ENCODE measurements at places on chromosomes 6 and 20. TPM values are rescaled to one million over a fixed set of nuclear protein-coding genes. Genes with fewer than 3 reads are reported as not detected.

Gene KCNQ2
- polyA plus RNA-seq = not detected

Gene FERMT1
- not detected for polyA plus RNA-seq

Gene TREM2
- polyA plus RNA-seq = 0.33 TPM

Gene MAPK13
- 31.5 TPM for polyA plus RNA-seq

Gene GJA10
- polyA plus RNA-seq = not detected

GRCh38 chr6:55870181-55870813, 5.1 kb downstream of the BMP5 start:
- no peak overlapping the region for H3K27ac ChIP-seq
- no peak for DNase-seq
- no peaks in the 10 kb centered on the region for H3K27me3 ChIP-seq
- no peaks in the 10 kb centered on the region for H3K36me3 ChIP-seq
- no peaks in the 10 kb centered on the region for H3K4me1 ChIP-seq

DNA sequence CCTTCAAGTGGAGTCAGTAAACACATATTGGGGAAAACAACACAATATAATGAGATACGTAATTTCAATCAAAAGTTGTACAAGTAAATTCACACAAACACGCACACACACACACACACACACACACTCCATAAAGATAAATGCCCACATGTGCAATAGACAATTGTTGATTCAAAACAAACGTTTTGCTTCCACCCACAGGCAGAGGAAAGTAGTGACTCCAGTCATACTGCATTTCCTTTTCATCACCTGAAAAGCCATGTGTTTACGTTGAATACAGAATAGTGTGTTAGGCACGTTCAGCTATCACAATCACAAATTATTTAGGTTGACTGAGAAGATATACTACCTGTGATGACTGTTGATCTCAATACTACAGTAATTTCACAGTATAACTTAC, 443.8 kb upstream of the MANEA start:
- H3K27ac ChIP-seq = no peak overlapping the region
- H3K36me3 ChIP-seq = no peaks in the 10 kb centered on the region
- H3K4me1 ChIP-seq = no peaks in the 10 kb centered on the region
- no peak for DNase-seq
- no peaks in the 10 kb centered on the region for H3K27me3 ChIP-seq

DNA sequence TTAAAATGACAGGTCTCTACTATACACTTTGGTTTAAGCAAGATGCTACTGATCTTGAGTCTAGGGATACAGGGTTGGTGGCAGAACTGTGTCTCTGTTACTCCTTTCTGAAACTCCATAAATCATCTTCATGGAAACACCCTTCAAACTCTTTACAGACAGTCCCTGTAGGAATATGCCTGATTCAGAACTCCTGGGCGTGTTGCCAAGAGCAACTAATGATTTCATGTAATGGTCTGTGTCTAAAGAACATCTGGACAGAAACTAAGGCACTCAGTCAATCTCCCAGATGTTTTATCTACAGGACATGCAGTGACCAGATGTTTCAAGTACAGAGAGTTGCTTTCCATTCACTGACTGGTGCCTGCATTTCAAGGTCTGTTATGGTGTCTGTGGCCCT, 464.4 kb upstream of the CHD6 start:
- no peak overlapping the region for H3K27ac ChIP-seq
- H3K4me1 ChIP-seq = no peaks in the 10 kb centered on the region
- DNase-seq = no peak
- H3K27me3 ChIP-seq = no peaks in the 10 kb centered on the region
- H3K4me3 ChIP-seq = no peak overlapping the region
- no peaks in the 10 kb centered on the region for H3K36me3 ChIP-seq
